Esophagus squamous epithelium (tissue), 5 donors: ENCODE measurements at places on chromosomes 7 and 10.

- DNase-seq, result no peak
These were observed 14.2 kb downstream of the VTI1A start for GRCh38 chr10:112461029-112461887.

DNA sequence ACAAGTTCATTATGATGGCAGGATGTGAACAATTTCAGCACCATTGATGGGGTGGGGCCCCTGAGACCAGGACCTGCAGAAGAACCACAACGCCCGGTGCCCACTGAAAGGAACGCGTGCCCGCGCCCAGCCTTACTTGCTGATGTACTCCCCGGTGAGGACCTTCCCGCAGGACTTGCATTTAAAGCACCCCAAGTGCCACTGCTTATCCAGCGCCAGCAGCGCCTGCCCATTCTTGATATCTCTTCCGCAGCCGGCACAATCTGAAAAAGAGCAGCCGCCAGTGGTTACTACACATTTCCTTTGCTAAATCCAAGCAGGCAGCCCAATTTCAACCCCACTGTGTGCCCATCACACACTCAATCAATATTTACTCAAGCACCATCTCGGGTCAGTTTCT, 110.6 kb downstream of the ABLIM1 start:
- DNase-seq, result no peak

GRCh38 chr10:48288661-48289060, 14.2 kb upstream of the FRMPD2 start:
- no peak for DNase-seq

- no peak for DNase-seq
These were observed 22.3 kb downstream of the CALML3 start for GRCh38 chr10:5546891-5547680.

DNA sequence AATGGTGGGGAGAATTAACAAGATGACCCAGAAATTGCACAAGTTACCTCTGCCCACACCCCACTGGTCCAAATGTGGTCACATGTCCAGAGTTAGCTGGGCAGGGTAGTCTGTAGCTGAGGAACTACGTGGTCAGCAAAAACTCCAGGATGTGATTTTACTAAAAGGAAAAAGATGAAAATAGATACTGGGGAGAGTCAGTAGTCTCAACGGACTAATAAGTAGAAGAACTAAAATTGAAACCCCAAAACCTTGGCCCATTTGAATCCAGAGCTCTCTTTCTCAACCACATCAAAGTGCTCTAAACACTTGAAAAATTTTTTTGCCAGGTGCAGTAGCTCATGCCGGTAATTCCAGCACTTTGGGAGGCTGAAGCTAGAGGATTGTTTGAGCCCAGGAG, 146.3 kb downstream of the SKIDA1 start:
- DNase-seq, result no peak

DNA sequence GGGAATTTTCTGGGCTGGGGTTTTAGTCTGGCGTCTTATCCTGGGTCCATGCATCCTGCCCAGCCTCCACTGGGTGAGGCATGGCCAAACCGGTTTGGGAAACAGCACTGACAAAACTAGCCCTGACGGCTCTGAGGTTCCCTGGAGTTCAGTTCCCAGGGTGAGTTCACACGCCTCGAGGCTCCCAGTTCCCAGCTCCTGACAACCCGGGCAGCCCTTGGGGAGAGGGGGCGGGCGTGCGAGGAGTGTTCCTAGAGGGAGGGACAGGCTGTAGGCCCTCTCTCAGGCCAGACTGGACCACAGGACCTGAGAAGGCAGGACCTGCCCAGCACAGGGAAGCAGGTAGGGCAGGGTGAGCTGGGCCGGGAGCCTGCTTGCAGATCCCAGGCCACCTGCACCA, 82.3 kb upstream of the PPIF start:
- DNase-seq, result no peak

DNA sequence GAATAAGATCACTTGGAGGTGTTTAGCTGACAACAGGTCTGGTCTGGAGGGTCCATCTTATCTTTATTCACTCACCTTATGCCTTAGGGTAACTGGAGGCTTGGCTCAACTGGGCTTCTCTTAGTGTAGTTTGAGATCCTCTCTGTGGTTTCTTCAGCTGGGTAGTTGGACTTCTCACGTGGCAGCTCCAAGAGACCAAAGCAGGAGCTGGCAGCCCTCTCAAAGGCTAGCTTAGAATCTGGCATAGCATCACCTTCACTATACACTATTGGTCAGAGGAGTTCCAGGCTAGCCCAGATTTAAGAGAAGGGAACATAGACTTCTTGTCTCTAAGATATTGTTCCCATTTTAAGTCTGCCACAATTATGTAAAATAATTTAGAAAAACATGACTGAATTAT, 16.4 kb downstream of the ADK start:
- DNase-seq, result no peak

GRCh38 chr7:55130395-55131141, 111.8 kb downstream of the EGFR start:
- DNase-seq, result no peak

GRCh38 chr10:71359364-71360046, 37.2 kb upstream of the CDH23 start:
- no peak for DNase-seq

GRCh38 chr7:37675749-37676148, 7.8 kb upstream of the GPR141 start:
- no peak for DNase-seq

DNA sequence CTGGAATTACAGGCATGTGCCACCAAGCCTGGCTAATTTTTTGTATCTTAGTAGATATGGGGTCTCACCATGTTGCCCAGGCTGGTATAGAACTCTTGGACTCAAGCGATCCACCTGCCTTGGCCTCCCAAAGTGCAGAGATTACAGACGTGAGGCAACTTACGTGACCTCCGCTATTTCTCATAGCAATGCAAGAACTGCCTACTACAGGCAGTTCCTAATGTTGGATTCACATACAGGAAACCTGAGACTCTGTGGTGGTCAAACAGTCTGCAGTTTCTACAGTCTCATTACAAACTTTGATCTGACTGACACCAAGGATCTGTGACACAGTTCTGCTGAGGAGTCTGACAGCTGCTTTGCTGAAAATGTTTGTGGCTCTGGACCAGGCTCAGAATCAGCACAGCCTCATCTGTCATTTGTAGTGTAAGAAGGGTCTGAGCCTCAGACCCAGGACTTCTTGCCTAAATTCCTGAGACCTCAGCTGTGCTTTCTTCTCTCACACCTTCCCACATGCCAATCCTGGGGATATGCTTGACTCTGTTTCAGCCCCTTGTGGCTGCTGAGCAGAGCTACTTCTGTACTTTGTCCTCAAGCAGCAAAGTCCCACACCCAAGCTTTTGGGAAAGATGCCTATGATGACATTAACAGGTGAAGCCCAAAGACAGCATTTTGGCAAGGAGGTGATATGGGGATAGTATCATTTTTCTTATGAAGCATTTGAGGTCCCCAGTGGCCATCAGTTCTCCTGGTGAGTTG, 48.0 kb upstream of the CYP2C9 start:
- DNase-seq, result no peak

DNA sequence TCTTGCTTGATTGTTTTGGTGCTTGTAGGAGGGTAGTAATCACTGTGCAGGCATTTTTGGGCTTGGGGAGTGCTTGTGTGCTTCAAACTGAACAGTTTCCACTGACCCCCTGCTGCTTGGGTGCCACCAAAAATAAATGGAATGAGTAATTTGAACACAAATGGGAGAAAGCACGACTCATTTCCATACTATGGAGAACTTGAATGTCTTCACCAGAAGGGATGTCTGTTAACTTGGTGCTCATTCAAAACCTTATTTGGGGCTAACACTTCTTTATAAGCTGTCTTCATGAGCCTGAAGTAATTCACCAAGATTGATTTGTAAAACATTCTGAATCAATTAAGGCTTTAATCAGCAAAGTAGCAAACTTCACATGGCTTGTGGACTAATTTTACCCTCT, 560.3 kb downstream of the SDK1 start:
- no peak for DNase-seq

GRCh38 chr10:121732656-121733445, 134.6 kb upstream of the FGFR2 start:
- no peak for DNase-seq

DNA sequence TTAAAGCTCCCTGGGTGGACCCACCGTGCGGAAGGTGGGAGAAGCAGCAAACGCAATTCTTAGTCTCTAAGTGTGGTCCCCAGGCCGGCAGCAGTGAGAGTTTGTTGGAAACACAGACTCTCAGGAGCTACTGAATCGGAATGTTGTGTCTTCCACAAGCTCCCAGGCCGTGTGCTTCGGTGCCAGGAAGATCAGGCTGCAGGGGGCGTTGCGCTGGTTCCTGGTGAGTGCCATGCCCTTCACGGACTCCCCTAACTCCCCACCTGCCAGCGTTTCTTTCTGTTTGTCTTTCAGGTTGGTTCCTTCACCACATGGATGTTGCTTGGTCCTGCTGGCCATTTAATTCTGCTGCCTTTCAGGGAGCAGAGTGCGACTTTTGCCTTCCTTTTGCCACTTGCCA, 91.2 kb upstream of the PITRM1 start:
- DNase-seq, result no peak

GRCh38 chr7:79936281-79936983, 198.2 kb upstream of the GNAI1 start:
- DNase-seq, result no peak

DNA sequence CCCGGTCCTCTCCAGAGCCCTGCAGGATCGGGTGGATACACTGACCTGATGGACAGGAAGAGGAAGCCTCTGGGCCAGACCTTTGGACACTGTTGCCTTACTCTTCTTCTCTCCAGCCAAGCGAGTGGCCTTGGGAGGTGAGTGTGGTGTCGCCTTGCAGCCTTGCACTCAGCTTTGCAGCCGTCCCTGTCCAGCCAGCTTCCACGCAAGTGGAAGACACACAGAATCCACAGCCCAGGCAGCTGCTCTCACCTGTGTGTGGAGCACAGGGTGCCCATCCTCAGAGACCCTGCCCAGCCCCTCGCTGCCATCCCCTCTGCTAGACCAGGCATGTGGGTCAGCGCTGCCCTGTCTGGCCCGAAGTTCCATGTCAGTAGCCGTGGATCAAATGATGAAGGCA, 239.1 kb downstream of the EBF3 start:
- no peak for DNase-seq
